ENCODE measurements at places on chromosomes 2 and 18.

DNA sequence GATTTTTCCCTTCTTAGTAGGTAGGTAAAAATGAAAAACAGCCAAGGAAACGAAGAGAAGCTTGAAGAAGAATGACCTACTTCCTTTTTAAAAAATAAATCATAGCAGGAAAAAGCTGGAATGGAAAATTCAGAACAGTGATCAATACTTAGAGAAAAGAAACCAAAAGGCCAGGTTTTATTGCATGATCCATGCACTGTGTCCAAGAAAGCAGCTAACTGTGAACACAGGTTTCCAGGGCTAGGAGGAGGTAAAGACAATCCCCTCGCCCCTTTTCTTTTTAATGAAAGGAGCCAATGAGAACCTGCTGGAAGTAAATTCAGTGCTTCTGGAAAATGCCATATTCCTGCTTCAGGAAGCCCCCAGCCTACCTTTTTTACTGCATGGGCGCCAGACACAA lies 47.2 kb downstream of the BOD1L2 start:
- DNase-seq: no peak

GRCh38 chr2:186381573-186381972 lies 104.5 kb upstream of the ZC3H15 start:
- DNase-seq: no peak

DNA sequence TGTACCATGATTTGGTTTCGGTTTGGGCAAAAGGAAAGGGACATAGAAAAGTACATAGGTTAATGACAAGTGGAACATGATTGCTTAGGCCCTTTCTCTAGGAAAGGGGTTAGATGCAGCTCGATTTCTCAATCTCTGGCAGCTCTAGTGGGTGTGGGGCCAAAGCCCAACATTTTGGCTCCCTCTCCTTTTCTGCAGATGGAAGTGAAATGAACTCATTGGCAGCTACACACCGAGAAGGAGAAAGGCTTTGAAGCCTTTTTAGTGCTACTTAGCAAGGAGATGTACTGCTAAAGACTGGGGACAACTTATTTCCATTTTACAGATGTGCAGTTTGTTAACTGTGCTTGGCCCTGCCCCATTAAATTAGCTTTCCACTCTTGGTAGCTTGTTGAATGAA lies 93.8 kb downstream of the LYPD6B start:
- DNase-seq: no peak

DNA sequence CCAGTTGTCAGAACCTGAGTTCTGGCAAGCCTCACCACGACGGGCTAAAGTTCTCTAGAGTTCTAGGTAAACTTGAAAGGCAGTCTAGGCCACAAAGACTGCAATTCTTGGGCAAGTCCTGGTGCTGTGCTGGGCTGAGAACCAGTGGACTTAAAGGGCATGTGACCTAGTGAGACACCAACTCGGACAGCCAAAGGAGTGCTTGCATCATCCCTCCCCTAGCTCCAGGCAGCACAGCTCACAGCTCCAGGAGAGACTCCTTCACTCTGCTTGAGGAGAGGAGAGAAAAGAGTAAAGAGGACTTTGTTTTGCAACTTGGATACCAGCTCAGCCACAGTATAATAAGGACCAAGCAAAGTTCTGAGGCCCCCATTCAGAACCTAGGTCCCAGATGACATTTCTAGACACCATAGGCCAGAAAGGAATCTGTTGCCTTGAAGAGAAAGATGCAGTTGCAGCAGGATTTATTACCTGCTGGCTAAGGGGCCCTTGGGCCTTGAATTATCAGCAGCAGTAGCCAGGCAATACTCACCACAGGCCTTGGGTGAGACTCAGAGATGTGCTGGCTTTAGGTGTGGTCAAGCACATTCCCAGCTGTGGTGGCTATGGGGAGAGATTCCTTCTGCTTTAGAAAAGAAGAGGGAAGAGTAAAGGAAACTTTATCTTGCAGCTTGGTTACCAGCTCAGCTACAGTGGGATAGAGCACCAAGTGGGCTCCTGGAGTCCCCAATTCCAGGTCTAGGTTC lies 51.8 kb downstream of the UPP2 start:
- no peak for DNase-seq

DNA sequence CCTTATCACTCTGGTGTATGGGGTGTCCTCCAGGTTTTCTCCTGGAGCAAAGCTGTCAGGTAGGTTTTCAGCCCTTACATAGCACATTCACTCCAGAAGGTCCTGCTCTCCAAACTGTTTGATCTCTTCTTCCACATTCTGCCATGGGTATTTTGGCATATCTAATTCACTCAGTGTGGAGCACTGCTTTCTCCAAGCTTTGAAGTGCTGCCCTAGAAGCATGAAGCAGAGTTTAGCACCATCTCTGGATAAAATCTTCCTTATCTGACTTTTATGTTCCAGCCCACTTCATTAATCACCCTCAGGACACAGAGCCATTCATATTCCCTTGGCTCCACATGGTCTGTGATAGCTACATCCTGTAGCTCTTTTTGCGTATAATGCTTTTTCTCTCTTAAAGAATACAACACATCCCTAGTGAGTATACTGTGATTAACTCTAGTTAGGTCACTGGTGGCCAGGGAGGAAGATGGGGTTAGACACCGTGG lies 56.7 kb upstream of the ARHGAP28 start:
- no peak for DNase-seq

DNA sequence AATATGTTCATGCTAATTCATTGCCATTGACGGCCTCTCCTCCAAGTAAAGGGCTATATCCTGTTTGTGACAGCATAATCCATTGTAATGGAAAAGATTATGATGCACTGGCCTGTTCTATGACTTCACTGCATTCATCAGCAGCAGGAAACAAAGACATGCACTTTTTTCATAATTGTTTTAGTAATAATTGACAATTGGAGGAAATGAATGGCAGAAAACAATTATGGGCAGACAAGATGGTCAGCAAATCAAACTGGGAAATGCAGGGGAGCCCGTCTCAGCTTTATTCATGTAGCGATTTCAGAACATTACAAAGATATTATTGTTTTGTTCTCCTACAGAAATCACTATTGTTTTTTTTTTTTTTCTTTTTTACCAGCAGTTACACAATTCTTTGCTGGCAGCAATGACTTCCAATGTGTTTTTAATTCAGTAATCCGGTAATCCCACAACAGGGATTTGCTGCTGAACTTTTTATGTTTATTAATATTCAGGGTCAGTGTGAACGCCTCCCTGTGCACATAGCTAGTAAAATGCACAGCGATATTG lies 33.8 kb upstream of the RASGRP3 start:
- no peak for DNase-seq

DNA sequence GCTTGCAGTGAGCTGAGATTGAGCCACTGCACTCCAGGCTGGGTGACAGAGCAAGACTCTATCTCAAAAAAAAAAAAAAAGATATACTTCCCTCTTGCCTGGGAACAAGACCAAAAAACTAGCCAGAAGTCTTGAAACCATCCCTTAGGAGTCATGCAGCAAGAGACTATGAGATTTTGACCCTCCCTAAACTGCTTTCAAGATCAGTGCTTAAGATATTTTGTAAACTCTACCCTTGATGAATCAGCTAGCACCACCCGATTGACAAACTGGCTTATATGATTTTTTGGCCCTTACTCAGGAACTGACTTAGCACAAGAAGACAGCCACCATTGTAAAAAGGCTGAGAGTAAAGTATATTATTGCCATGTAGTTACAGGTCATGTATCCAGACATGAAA lies 3.8 kb downstream of the SULT1C3 start:
- no peak for DNase-seq

DNA sequence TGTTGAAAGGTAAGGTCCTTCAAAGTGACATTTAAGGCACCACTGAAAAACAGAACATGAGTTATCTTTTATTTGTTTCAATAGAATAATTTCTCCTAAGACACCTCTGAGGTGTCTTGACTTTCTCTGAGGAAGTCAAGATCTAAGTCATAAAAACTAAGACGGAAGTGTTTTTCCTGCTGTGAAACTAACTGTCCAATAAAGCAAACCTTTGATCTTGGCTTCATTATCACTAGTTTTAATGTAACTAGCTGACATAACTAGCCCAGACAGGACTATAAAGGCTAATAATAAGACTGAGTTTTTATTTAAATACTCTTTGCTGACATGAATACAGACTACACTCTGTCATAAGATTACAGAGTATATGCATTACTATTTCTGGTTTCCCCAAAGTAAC lies 36.6 kb downstream of the INO80D start:
- no peak for DNase-seq

- DNase-seq: no peak
These were observed 1641.3 kb upstream of the SLC39A10 start for GRCh38 chr2:194015751-194016150.

DNA sequence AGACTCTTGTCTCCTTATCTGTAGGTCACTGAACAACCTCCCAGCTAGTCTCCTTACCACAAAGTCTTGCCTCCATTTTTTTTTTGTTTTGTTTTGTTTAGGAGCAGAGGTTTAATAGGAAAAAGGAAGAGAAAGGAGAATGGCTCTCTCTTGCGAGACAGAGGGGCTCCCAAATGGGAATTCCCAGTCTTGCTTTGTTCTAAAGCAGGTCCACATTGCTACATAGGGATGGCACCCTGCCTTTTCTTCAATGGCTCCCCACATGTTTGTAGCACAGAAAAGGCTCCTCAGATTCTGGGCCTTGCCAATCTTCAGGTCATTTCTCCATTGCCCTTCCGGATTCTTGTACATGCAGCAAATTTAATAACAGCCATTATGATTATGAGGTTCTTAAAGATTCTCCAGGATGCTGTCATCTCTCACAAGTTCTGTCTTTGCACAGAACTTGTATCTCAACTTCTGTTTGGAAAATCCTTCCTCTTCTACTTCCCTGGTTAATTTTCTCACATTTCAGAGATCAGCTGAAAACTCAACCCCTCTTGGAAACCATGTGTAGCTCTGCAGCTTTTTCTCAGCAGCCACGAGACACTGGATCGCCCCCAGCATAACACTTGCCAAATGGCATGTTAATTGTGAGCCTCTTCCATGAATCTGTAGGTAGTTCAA lies 23.6 kb downstream of the IL1F10 start:
- DNase-seq: no peak

DNA sequence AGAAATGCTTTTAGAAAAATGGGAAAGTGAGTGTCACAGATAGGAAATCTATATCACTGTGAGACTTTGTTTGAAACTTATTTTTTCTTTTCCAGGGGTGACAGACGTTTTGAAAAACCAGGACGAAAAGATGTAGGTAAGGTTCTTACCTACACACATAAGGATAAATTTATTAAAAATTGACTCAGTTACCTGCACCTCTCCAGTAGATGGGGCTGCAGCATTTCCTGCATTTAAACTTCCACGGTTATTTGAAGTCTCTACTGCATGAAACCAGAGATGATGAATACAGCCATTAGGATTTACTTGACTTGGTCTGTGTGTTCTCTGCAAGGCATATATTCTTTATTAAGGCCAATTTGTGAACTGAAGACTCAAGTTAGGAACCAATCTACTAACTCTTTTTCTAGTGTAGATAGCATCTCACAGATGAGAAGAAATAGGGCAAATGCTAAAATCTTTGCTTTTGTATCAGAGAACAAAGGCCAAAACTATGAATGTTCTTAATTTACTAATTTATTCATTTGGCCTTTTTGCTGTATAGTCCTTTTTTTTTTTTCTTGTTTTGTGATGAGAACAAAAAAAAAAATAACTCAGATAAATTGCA lies 15.0 kb downstream of the KCNJ13 start:
- DNase-seq: peak; percentile 26

DNA sequence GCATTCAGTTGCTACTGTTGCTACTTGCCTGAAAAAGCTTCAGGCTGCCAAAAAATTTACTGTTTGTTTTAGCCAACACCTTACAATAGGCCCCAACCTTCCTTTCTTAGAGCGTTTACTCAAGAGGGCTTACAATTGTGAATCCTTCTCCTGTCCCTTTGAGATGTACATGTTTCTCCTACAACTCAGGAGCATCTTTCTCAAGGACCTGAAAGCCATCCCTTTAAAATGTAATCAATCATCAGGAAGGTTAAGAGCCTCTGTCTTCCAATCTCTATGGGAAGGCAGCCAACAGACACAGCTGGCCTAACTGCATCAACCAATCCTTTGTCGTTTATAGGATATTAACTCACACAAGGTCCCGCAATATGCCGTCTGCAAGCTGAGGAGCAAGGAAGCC lies 3.4 kb upstream of the IER3IP1 start:
- no peak for DNase-seq

DNA sequence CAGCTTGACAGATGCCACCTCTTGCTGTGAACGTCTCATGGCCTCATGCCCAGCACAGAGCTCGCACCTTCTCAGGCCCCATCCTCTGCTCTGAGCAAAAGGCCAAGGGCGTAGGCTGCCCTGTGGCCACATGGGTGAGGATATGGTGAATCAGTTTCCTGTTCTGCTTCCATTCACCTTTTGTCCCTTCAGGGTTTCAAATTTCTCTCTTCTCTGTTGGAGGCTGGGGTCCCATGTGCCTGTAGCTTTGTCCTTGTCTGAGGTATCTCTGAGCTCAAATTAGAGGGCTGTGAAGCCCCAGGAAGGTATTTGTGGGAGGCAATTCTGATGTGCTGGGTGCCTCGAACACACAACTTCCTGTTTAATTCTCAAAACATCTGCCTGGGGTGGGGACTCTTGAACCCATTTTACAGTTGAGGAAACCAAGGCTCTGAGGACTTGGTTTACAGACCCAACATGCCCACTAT lies 29.0 kb downstream of the ZAP70 start:
- no peak for DNase-seq

GRCh38 chr2:185891403-185891802 lies 152.8 kb downstream of the FSIP2 start:
- no peak for DNase-seq

DNA sequence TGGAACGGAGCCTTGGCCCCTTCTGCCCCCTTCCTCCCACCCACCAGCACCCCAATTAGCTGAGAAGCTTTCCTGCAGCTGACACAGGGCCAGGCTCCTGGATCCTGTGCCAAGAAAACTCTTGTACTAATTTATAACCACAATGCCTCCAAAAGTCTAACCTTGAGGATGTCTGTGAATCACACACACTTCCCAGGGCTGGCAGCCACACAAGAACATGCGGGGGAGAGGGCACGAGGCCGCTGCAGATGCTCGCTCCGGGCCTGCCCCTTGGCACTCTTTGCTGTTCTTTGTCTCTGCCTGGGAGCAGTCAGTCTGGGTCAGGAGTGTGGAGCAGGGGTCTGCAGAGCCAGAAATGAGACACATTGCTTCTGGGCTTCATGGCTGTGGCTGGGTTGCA lies 62.7 kb upstream of the KIF5C start:
- no peak for DNase-seq

DNA sequence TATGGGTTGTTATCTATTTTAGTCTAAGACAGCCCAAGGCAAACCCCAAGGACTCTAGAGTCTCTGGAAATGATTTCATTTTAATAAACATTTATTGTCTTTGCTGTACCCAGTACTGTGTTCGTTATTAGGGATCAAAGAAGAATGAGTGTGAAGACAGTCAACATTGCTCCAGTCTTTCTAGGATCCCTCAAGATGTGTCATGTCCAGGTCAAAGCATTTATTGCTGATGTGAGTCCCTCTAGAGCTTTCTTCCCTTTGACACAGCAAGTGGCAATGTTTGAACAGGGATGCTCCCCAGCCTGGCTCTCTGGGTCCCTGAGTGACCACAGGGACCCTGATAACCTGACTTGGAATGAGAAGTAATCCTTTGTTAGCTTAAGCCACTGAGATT lies 123.1 kb upstream of the STK17B start:
- no peak for DNase-seq
